Head of caudate nucleus (tissue), 42 donors: ENCODE measurements at places on chromosomes 13 and 19.
A peak's percentile ranks its signal among the peaks of the same experiment; 100 is the strongest.

- no peak for DNase-seq
Measured at GRCh38 chr19:19443902-19444680, 38.6 kb downstream of the GATAD2A start.

GRCh38 chr19:33266974-33267484 lies 35.3 kb downstream of the CEBPA start:
- DNase-seq: no peak

- DNase-seq: no peak
Measured at GRCh38 chr13:32415019-32415418, 12.9 kb downstream of the N4BP2L1 start.

GRCh38 chr13:112895521-112896465 lies 73.2 kb upstream of the MCF2L start:
- DNase-seq: no peak

- no peak for DNase-seq
Measured at GRCh38 chr19:47096100-47096704, 17.4 kb downstream of the ZC3H4 start.

GRCh38 chr19:3136684-3137055 lies 837 bp downstream of the GNA15 start:
- no peak for DNase-seq

DNA sequence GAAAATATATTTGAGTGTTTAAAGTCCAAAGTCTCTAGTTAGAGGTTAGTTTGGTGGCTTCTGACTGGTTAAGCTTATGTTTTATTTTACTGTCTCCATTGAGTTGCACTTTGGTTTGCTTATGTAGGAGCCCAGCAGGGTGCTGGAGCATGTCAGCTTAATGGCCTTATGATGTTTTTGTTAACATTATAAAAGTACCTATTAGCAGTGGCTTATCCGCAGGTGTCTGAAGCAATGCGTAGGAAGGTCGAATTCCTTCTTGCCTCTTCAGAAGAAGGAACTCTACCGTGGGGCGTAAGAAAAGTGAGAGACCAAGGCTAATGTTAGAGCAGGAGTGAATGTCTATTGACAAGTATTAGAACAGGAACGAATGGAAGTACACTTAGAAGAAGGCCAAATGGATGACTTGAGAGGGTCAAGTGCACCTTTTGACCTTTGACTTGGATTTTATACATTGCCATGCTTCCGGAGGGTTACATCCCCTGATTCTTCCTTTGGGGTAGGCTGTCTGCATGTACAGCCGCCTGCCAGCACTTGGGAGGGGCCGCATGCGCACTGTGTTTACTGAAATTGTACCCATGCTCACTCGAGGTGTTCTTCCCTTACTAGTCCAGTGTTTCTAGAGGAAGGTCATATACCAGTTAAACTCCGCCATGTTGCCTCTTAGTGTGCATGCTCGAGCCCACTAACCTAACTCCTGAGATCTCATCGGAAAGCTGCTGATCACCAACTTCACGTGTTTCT lies 793.9 kb upstream of the PCDH9 start:
- DNase-seq: peak; percentile 20

DNA sequence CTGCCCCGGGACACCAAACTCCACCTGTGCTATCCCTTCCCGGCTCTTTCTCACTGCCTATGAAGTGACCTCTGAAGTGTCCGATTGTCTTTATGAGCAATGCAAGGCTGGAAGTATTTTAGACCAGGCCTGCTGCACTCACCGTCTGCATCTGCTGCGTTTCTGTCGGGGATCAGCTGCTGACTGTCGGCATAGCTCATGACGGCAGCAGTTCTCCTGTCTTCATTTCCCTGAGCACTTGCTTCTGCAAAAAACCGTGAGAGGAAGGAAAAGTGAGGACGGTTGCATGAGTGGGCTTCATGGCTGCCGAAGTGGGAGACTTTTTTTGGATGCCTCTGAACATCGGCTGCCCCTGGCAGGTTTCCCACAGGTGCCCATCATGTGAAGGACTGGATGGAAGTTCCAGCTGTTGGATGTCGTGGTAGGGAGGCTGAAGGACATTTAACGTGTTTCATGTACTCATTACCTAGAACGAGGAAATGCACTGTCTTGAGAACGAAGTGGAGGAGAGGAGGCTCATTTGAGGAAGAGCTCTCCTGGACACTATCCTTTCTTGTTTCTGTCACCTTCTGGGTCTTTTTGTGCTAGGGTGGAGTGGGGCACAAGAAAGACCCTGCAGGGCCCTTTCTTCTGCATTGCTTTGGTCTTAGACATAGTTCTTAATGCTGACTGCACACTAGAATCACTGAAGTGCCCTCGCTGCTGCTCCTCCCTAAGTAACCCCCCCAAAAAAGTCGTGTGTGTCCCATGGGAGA lies 94.7 kb downstream of the RNASEH2B start:
- no peak for DNase-seq

DNA sequence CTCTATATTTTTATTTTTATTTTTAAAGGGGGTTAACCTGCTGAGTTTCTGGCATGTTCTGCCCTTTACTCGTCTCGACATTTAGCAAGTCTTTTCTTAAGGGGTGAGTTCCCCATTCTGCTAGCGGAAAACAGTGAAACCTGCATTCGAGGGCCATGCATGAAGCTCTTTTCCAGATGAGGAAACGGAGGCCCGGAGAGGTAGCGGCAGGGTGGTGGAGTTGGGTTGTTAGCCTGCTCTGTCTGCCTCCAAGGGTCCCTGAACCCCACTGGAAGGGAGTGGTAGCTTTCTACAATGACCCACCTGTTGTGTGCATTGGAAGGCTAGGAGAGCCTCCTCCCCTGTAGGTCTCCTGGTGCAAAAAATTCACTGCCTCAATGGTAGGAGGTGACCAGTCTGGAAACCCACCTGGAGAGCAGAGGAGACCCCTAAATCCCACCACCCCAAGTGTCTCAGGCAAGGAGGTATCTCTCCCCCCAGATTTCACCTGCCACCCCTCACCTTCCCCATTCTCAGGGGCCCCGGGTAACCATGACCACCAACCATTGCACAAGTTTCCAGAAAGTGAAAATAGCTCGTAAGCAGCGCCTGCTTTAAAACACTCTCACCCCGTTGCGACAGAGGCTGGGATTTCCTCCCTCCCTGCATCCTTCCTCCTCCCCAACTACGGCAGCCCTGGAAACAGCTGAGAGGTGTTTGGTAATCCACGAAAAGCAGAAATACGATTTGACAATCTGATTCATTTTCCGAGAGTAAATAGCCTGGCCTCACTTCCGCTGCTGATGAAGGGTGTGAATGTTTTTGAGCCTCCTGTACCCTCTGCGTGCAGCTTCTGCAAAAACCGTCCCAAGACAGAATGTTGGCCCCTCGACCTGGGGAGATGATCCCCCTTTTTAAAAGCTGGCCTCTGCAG lies 3.5 kb downstream of the KLF2 start:
- no peak for DNase-seq

GRCh38 chr13:98978280-98978679 lies 416 bp upstream of the DOCK9 start:
- DNase-seq: no peak

DNA sequence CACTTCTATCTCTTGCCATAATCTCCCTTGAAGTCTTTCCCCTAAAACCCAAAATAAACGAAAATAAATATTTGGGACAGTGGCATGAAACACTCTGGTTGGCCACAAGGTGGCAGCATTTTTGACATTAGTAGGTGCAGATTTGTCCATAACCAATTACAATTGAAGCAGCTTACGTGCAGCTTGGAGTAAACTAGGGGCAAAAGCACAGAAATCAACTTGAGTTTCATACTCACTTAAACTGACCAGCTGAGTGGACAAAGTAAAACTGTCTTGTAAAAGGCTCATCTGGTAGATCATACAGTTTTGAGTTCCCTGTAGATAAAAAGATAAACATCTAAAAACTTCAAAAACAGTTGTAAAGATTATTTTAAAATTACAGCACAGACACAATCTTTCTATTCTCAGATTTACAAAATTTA lies 18.8 kb downstream of the PDCD5 start:
- no peak for DNase-seq

DNA sequence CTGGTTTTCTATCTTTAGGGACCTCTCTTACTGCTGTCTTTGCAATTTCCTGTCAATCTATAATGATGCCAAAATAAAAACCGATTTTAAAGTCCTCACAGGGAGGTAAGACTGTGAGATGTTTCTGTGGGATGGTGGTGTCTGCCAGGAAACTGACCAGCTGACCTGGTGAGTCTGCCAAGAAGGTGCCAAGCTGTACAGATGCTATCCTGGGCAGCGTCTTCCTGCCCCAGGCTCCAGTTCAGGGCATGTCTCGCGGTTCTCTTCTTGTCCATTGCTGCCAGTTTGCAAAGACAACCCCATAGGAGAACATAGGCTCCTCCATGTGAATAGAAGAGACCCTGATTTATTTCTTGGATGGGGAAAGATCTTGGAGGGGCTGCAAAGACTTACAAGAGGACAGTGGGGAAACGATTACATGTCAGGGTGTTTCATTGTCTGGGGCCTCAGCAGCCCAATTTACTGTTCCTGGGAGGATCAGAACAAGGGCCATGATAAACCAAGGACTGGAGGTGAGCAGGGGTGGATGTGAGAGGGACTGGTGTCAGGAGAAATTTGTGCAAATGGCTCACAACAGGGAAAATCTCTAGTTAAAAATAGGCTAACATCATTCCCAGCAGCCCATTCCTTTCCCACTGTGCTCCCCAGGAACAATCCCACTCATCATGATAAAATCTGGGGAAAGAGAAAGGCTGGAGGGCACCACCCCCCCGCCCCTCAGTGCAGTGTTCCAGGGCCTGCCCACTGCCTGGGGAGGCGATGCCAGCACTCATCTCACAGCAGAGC lies 42.7 kb upstream of the VSTM2B start:
- no peak for DNase-seq

DNA sequence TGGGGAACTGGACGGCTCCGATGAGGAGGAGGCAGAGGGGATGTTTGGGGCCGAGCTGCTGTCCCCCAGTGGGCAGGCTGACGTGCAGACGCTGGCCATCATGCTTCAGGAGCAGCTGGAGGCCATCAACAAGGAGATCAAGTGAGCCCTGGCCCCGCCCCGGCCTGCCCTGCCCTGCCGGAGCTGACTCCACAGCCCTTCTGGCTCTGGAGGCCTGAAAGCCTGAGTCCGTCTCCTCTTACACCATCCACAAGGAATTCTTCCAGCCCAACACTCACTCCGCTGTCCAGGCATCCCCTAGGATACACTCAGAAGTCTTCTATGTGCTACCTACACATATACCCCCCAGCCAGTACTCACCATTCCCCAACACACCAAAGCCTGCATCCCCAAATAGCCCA lies 17.4 kb downstream of the PPFIA3 start:
- DNase-seq: no peak

DNA sequence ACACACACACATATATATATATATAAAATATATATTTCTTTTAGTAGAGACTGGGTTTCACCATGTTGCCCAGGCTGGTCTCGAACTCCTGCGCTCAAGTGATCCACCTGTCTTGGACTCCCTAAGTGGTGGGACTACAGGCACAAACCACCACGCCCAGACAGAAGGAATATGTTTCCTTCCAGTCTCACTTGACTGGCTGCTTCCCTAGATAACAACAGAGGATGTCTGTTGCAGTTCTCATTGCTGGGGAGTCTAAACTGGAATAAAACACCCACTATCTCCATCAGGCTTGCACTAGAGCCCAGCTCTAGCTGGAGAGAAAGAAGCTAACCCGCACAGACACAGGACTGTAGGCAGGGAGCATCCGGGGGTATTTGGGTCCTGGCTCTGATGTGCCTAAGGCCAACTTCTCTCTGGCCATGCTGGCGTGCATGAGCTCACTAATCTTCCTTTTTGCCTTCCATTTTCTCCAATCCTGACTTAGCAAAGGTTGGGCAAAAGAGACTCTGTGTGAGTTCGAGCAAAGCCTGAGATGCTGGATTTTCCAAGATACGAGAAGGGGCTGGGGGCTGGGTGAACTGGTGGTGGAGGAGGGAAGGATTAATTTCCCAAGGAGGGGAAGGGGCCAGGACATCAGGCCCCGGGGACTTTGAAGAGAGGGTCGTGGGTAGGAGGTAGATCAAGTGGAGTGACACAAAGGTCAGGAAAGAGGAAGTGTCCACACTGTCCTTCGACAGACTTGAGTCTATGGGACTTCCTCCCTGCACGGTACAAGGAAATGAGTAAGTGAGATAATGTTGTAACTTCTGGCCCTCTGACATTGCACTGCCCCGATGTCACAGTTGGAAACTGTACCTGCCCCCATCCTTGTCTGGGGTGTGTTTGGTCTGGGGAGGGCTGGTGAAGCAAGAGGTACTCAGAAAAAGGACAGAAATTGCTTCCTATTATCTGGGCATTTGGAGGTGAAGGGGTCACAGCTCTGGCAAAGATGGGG lies 22.5 kb upstream of the ALOX5AP start:
- DNase-seq: no peak

GRCh38 chr13:94268661-94269060 lies 210.8 kb downstream of the DCT start:
- DNase-seq: no peak
